HAP-1 (cell line): ENCODE measurements at places on chromosomes 4 and X.
A peak's percentile ranks its signal among the peaks of the same experiment; 100 is the strongest.

DNA sequence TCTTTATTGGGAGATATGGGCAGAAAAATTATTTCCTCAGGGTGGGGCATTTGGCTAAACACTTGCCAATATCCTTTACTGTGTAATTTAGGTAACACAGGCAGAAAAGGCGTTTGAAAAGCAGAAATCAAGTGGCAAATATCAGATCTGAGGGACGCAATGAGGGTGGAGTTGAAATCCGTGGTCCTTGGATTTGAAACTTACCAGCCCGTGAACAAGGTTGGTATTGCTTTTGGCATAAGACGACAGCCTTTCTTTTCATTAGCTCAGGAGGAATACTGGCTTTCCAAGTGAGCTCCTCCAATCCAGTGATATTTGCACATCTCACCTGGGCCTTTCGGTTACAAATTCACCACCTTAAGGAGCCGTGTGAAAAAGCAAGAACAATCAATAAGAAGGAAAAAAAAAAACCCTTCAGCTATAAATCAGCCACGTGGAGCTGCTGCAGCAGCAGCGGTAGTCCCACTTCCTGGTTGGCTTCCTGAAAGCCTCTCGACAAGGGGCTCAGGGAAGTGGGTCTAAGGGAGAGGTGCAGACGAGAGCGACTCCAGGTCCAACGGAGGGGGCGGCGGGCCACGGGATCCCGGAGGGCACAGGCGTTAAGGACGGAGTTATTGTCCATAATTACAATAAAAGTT lies 734 bp upstream of the GALNT7 start:
- peak; percentile 62 for DNase-seq

DNA sequence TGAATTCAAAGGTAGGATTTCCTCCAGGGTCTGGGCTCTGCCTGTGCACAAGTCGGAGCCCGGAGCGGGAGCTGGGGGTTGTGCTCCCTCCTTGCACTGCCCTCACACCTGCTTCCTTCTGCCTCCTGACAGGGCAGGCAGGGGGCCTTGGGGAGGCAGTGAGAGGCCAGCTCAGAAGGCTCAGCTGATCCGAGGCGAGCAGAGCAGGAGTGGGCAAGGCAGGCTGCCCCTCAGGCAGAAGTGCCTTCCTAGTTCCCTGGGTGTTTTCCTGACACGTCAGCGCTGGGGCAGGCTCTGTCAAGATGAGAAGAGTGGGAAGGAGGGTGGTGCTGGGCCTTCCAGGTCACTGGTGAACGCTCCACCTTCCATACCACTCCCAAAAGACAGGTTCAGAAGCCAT lies 5.5 kb upstream of the IRAK1 start:
- DNase-seq, result no peak

GRCh38 chr4:98945297-98945850 lies 16.4 kb upstream of the EIF4E start:
- no peak for DNase-seq

GRCh38 chrX:145405012-145405411 lies 157.7 kb downstream of the SPANXN1 start:
- DNase-seq, result peak; percentile 66

GRCh38 chr4:122456231-122457116 lies at the start of gene IL2:
Gene IL2 (minus strand): TSS chr4:122456725. CDS start chr4:122456440, 285 bp downstream.
- DNase-seq, result no peak

GRCh38 chr4:128385683-128386304 lies 98.2 kb upstream of the PGRMC2 start:
- DNase-seq, result no peak

GRCh38 chr4:16196482-16197393 lies 29.5 kb downstream of the TAPT1 start:
- peak; percentile 15 for DNase-seq

- peak; percentile 58 for DNase-seq
Measured at GRCh38 chrX:57155171-57155570, 18.0 kb upstream of the SPIN2A start.

GRCh38 chr4:85127653-85128052 lies 161.2 kb upstream of the WDFY3 start:
- peak; percentile 22 for DNase-seq

DNA sequence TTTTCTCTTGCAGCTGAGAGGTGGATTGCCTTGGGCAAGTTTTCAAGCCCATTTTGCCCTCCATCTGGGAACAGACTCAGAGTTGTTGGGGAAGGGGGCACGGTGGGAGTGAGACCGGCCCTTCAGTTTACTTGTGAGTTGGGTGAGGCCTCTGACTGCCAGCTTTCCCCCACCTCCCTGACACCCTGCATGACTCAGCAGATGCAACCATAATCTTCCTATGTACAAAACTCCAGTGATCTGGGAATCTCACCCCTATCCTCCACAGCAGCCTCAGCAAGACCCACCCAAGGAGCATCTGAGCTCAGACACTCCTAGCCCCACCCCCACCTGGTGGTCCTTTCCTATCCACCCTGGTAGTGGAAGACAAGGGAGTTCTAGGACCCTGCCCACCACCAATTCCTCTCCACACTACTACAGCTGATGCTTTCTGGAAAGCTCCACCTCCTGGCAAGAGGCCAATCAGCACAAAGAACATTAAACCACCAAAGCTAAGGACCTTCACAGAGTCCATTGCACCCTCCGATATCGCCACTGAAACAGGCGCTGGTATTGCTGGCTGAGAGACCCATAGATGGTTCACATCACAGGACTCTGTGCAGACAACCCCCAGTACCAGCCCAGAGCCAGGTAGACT lies 99.4 kb upstream of the STK26 start:
- DNase-seq, result no peak

DNA sequence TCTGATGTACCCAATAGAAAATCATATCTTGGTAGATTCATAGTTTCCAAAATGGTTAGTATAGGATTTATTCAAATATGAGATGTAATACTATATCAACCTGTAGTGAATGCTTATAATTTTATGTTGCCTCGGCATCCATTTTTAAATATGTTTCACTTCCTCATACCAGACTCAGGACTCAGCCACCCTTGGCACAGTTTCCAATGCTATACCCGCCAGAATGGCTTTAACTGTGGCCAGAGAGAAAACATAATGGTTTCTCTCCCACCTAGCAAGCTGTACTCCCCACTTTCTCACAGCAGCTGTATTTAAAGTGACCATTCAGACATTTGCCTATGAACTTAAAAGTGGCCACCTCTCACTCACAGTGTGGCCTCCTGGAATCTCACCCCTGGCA lies 466.6 kb upstream of the PABPC4L start:
- no peak for DNase-seq

GRCh38 chrX:77009691-77010090 lies 437.5 kb upstream of the FGF16 start:
- DNase-seq, result no peak

DNA sequence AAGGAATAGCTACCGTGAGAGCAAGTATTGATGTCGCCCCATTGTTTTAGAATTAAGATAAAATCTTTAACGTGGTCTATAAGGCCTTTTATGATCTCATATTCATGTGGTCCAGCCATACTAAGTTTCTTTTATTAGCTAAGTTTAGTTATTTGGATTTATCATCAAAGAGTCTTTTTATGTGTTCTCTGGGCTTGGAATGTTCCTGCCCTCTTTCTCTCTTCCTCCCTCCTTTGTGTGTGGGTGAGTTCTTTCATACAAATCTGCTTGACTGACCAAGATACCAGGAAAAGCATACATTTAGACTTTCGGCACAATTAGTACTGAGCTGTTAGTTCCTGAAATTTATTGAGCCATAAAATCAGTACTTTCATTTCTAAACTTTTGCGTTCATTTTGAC lies 11.3 kb downstream of the TDO2 start:
- DNase-seq, result no peak

DNA sequence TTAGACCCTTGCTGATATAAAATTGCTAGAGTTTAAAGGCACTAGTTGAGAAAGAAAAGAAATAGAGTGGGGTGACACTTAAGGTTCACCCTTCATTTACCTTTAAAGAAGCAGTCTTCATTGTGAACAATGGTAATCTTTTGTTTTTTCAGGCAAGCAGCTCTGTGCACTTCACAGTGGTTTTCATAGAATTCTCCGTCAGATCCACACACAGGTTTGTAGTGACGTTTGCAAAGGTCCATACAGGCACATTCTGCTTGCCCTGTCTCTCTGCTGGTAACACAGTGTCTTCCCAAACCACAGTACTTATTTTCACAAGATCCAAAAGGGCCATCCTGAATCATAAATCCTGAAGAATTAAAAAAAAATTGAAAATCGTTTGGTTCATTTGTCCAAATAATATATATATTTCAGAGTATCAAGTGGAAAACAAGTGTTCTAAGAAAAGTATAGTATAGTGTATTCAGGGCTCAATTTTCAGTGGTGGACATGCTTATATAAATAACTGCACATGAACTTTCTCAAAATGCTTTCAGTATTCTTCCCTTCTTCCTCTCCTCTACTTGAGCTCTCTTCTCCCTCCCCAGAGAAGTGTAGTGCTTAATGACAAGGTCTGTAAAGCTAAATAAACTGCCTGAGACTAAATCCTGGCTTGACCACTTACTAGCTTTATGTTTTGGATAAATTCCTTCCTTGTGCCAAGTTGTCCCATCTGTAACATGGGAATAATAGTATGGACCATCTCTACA lies 243.3 kb downstream of the FSTL5 start:
- DNase-seq, result no peak

DNA sequence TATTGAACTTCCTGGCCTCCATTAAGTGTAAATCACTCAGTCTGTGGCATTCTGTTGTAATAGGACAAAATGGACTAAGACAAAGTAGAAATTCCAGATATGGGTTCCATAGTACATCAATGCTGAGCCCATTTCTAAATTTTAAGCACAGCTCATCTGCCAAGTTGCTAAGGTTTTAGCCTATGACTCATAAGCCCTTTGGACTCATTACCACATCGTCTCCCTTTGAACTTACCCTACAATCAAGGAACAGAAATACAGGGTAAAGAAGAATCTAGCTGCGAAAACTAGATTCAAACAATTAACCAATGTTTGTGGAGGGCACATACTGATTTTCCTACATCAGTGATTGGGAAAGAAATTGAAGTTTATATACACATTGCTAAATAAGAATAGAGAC lies 31.8 kb downstream of the NAA11 start:
- DNase-seq, result no peak

DNA sequence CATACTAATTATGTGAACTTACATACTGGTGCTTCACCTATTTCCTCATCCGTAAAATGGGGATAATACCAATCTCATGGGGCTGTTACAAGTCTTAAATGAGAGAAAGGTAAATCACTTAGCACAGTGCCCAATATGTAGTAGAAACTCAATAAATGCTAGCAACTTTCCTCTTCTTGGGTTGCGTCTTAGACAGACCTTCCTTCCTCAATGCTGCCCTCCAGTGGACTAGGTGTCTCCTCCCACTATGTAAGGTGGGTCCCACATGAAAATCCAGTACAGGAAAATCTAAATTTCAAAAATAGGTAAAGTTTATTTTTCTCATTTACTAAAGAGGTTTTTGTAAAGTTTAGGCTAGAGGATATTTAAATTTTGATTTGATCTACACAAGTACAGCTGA lies 20.6 kb downstream of the ZDHHC9 start:
- DNase-seq, result peak; percentile 70

DNA sequence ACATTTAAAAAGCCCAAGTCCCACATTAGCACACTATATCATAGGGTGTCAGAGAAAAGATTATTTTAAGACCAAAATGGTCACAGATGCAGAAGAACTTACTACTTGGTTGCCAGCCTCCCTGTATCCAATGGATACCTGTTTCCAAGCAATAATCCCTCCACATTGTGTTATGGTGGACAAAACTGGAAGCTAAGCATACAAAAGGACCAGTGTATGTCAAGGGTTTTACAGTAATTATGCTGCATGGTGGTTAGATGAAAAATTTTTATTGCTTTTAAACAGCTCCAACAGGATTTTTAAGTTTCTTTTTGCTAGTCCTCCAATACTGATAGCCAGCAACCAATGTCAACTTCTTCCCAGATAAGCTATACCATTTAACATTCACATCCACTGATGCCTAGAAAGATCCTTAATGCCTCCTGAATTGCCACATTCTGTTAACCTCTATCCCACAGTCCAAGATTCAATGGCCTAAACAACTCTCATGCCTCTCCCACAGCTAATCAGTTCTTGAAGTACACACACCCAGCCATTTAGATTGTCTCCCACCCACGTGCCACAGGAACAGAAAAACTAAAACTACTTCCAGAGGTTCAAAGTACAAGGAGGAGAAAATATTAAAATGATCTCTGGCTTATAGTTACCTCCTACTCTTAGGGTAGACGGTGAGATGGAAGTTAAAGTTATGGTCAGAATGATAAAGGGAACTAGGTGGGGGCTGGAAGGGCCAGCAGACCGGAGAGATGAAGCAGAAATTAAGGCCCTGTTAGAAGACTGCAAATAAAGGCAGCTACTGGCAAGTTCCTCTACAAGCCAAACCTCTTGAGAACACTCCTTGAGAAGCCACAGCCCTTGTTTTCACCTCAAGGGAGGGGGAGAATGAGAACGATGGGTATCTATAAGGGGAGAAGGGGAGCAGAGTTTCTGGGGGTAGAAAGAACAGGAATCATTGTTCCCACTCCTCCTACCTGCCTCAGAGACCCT lies 5.5 kb downstream of the MED14 start:
- DNase-seq, result peak; percentile 24

GRCh38 chr4:128386761-128387599 lies 99.4 kb upstream of the PGRMC2 start:
- no peak for DNase-seq

DNA sequence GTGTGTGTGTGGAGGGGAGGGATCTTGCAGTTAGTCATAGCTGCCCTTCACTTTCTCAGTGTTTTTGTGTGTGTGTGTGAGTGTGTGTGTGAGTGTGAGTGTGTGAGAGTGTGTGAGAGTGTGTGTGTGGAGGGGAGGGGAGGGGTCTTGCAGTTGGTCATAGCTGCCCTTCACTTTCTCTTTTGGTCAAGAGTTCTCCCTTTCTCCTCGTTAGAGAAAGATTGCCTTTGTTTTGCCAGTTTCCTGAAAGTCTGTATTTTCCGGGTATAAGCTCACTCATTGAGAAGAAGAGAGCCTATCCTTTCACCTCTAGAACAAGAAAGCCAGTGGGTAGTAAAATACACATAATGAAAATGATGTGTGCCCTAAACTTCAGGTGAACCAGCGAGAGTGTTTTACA lies 75.2 kb upstream of the ENPP6 start:
- DNase-seq, result no peak

DNA sequence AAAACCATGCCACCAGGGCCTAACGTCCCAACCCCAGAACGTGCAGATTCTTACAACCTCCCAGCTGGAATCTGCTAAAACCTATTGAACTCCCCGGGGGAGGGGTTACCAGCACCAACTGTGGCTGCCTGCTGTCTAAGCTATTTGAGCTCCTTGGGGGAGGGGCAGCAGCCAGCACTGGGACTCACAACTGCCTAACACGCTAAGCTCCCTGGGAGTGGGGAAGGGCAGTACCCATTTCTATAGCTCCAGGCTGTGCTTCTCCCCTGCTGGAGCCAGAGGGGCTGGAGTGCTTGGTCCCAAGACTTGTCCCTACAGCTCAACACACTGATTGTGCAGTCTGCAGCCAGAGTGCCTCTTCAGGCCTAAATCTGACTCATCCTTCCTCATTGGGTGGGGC lies 459.8 kb upstream of the FGF16 start:
- no peak for DNase-seq
